ENCODE measurements at places on chromosomes 13 and 19.

DNA sequence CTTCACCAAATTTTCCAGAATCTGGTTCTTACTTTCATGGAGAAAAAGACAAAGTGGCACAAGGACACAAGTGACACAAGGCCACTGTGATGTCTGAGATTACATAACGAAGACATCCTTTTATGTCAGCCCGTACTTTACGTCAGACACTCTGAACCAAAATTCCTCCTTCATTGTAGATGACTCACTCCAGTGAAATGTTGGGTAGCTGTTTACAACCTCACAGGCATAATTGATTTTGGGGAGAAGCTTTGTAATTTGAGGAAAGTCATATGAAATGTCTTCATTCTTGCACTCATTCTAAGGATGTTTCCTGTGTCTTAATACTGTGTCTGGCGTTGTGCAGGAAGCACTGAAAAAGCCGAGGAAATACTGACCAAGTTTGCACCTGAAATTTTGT is 20.0 kb upstream of the LGALS14 start:
- H3K4me3 ChIP-seq: no peak overlapping the region
- H3K27ac ChIP-seq: no peak overlapping the region
- no peaks in the 10 kb centered on the region for H3K27me3 ChIP-seq

GRCh38 chr13:50283017-50283416 is 267.8 kb downstream of the KCNRG start:
- no peaks in the 10 kb centered on the region for H3K36me3 ChIP-seq
- no peaks in the 10 kb centered on the region for H3K27me3 ChIP-seq
- no peak overlapping the region for H3K4me3 ChIP-seq
- H3K27ac ChIP-seq: no peak overlapping the region

- H3K27ac ChIP-seq: no peak overlapping the region
- peaks cover 8% of the 10 kb centered on the region for H3K27me3 ChIP-seq
- no peak overlapping the region for H3K4me3 ChIP-seq
- DNase-seq: peak; percentile 68
- peaks cover 3% of the 10 kb centered on the region for H3K4me1 ChIP-seq
- H3K36me3 ChIP-seq: no peaks in the 10 kb centered on the region
Measured at GRCh38 chr19:48510421-48511268, 990 bp downstream of the LMTK3 start.

DNA sequence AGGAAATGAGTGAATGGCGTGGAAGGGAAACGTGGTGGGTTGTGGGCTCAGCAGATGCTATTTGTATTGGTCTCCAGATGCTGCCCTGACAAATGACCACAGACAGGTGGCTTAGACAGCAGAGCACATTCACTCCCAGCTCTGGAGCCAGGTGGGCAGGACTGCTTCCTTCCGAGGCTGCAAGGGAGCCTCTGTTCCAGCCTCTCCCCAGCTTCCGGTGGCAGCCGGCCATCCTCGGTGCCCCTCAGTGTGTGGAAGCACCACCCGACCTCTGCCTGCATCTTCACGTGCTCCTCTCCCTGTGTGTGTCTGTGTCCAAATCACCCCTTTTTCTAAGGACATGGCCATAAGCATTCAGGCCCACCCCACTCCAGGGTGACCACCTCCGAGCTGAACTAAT is 105.1 kb downstream of the SOX1 start:
- H3K4me1 ChIP-seq: no peaks in the 10 kb centered on the region
- DNase-seq: no peak
- no peaks in the 10 kb centered on the region for H3K27me3 ChIP-seq
- H3K4me3 ChIP-seq: no peak overlapping the region
- H3K36me3 ChIP-seq: no peaks in the 10 kb centered on the region

GRCh38 chr13:46097663-46098062 is 7.2 kb downstream of the CPB2 start:
- no peaks in the 10 kb centered on the region for H3K36me3 ChIP-seq
- no peak overlapping the region for H3K27ac ChIP-seq
- H3K4me1 ChIP-seq: no peaks in the 10 kb centered on the region
- no peak for DNase-seq
- no peaks in the 10 kb centered on the region for H3K27me3 ChIP-seq

DNA sequence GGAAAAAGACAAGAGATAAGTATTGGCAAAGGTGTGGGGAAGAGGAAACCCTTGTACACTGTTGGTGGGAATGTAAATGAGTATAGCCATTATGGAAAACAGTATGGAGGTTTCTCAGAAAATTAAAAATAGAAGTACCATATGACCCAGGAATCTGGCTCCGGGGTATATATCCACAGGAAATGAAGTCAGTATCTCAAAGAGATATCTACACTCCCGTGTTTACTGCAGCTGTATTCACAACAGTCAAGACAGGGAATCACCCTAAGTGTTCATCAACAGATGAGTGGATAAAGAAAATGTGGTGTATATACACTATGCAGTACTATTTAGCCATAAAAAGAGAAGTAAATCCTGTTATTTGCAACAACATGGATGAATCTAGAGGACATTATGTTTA is 13.5 kb downstream of the KCTD12 start:
- no peaks in the 10 kb centered on the region for H3K4me1 ChIP-seq
- no peak overlapping the region for H3K27ac ChIP-seq

DNA sequence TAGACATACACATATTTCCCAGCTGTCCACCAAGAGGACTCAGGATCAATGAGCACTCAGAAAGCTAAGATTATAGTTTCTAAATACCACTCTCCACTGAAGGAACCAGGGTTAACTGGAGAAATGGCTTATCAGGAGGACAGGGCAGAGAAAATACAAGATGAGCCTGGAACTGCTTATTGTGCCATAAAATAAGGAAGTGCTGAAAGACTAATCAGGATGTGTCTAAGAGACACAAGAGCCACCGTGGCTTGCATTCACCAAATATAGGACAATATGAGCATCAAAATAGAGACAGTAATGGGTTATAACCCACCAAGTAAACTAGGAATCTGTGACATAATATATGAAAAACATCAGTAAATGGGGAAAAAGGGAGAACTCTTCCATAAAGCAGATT is 32.8 kb downstream of the KLF12 start:
- H3K4me1 ChIP-seq: no peaks in the 10 kb centered on the region
- no peak overlapping the region for H3K4me3 ChIP-seq
- H3K27me3 ChIP-seq: no peaks in the 10 kb centered on the region
- H3K36me3 ChIP-seq: no peaks in the 10 kb centered on the region
- no peak overlapping the region for H3K27ac ChIP-seq

- no peak overlapping the region for H3K4me3 ChIP-seq
- no peaks in the 10 kb centered on the region for H3K27me3 ChIP-seq
- H3K36me3 ChIP-seq: no peaks in the 10 kb centered on the region
- DNase-seq: no peak
Measured at GRCh38 chr19:6868351-6868750, 19.0 kb upstream of the ADGRE1 start.

DNA sequence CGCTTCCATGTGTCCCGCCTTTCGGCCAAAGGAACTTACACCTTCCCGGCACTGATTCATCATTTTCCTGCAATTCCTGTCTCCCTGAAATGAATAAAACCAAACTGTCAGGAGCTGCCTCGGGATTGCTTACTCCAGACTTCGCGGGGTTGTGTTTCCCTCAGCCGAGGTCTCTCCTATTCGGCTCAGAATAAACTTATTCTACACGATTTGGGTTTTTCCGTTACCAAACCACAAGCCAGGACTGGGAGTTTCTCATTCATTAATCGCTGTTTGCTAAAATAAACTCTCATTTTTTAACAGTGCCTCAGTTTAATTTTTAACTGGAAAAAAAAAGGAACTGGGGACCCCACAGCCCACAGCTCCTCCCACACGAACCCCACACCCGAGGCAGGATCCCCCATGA is 667 bp downstream of the ZNF878 start:
- no peaks in the 10 kb centered on the region for H3K27me3 ChIP-seq
- H3K36me3 ChIP-seq: no peaks in the 10 kb centered on the region
- peaks cover 12% of the 10 kb centered on the region for H3K4me1 ChIP-seq
- peak; percentile 59 for DNase-seq

DNA sequence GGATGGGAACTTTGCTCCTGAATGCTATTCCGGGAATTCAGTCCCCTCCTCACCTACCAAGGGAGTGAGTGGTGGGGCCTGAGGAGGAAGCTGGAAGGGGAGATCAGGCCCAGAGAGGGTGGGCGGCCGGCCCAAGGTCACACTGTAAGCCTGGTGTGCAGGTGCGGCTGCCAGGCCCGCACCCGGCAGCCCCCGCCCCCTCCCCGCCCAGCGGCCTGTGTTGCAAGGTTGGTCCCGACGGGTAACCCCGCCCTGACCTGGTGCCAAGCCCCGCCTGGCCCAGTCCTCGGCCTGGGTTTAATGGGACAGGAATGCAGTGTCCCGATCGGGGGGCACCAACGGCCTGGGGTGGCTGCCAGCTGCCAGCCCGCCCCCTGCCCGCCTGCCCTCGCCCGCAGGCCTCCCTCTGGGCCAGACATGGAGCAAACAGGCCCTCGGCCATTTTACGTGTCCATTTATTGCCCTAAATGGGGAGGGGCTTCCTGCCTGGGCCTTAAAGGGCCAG is 5.5 kb downstream of the ZBTB7A start:
- no peaks in the 10 kb centered on the region for H3K27me3 ChIP-seq
- H3K36me3 ChIP-seq: peaks cover 22% of the 10 kb centered on the region
- no peak for DNase-seq
- no peak overlapping the region for H3K4me3 ChIP-seq
- H3K27ac ChIP-seq: peak overlapping the region; percentile 28
- H3K4me1 ChIP-seq: peaks cover 60% of the 10 kb centered on the region

- H3K4me3 ChIP-seq: no peak overlapping the region
- no peak for DNase-seq
- H3K36me3 ChIP-seq: peaks cover 10% of the 10 kb centered on the region
- H3K27me3 ChIP-seq: no peaks in the 10 kb centered on the region
- H3K4me1 ChIP-seq: peaks cover 35% of the 10 kb centered on the region
Measured at GRCh38 chr13:98478189-98479129, 98.4 kb downstream of the STK24 start.

- H3K36me3 ChIP-seq: no peaks in the 10 kb centered on the region
- H3K4me1 ChIP-seq: no peaks in the 10 kb centered on the region
- no peak for DNase-seq
- H3K27me3 ChIP-seq: no peaks in the 10 kb centered on the region
- no peak overlapping the region for H3K27ac ChIP-seq
Measured at GRCh38 chr13:77579959-77580358, 44.5 kb downstream of the SCEL start.

DNA sequence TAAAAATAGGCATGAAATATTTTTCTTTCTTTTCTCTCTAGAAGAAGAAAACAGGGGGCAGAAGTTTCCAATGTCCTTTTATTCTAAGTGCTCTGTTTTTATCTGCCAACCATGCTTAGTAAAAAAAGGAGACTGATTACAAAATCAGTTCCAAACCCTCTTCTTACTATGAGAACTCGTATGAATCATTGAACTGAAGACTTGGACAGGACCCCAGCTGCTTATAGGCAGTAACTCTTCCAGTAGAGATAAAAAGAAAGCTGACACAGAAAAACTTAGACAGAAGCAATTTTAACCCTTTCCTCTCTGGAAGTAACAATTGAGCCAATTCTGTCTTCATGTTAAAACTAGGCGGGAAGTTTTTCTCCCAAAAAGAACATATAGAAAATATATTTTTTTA is 24.5 kb upstream of the FREM2 start:
- no peak overlapping the region for H3K4me3 ChIP-seq
- DNase-seq: no peak
- no peak overlapping the region for H3K27ac ChIP-seq
- no peaks in the 10 kb centered on the region for H3K4me1 ChIP-seq

DNA sequence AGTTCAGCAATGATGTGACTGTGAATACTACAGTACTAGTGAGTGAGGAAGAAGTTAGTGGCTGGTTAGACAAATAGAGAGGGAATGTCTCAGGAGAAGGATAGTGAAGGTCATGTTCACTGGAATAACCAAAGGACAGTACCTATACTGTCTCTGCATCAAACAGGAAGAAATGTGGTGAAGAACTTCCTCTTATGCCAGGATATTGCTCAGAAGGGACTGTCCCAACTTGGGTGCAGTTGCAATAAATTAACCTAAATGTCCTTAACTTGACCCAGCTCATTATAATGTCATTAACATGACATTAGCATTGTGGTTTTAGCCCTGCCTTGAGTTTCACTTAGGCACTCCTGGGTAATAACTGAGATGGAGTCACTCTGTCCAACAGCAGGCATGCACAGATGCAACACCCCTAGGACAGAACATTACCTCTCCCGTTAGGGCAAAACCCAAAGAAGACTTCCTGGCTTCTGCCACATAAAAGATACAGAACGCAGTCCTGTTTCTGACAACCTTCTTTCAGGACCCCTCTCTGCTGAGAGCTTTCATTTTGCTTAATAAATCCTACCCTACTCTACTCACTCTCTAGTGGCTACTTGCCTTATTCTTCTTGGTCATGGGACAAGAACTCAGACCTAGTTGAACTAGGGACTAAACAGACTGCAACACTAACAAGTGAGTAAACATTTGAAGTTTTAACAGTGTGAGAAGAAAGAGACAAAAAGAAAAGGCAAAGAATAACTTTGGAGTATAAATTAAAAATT is 1591.6 kb upstream of the MIR17HG start:
- H3K27ac ChIP-seq: no peak overlapping the region
- H3K4me1 ChIP-seq: no peaks in the 10 kb centered on the region
- no peaks in the 10 kb centered on the region for H3K27me3 ChIP-seq
- H3K36me3 ChIP-seq: no peaks in the 10 kb centered on the region
- H3K4me3 ChIP-seq: no peak overlapping the region

- H3K27me3 ChIP-seq: no peaks in the 10 kb centered on the region
- DNase-seq: peak; percentile 92
- no peaks in the 10 kb centered on the region for H3K4me1 ChIP-seq
- no peak overlapping the region for H3K27ac ChIP-seq
- peaks cover 24% of the 10 kb centered on the region for H3K36me3 ChIP-seq
Measured at GRCh38 chr19:14449321-14449720, 16.2 kb downstream of the PKN1 start.

DNA sequence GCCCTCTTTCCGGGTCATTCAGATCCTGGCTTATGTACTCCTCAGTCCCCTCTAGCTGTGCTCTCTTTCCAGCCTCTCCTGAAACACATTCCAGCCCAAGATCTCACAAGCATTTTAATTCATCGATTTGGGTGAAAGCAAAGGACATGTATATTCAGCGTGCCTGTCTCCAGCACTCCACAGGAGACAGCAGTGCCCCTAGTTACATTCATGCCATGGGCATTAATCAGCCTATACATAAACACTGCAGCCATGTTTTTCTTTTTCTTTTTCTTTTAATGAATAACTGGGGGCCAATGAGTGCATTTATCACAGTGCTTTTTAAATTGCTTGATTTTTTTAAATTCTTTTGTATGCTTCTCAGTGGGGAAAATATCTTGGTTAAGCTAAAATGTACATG is 199.1 kb downstream of the DCT start:
- no peak overlapping the region for H3K4me3 ChIP-seq
- no peaks in the 10 kb centered on the region for H3K36me3 ChIP-seq
- no peak for DNase-seq
- H3K27me3 ChIP-seq: no peaks in the 10 kb centered on the region
- H3K27ac ChIP-seq: no peak overlapping the region
- no peaks in the 10 kb centered on the region for H3K4me1 ChIP-seq

DNA sequence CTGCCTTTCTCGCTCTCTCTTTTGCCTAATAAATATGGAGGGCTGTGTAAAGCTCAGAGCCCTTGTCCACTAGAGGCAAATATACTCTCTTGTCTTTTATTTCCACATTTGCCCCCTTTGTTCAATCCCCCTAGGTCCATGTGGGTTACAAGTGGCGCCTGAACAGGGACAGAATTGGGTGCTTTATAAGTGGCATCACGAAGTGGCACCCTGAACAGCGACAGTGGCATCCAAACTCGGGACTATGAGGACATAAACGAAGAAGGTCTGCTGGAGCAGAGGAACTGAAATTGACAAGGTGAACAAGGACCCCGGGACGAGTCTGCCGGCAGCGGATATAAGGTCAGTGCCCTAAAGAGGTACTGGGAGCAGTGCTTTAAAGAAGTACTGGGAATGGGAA is 4.3 kb upstream of the ZNF610 start:
- no peak overlapping the region for H3K4me3 ChIP-seq
- H3K36me3 ChIP-seq: peaks cover 2% of the 10 kb centered on the region
- DNase-seq: no peak
- H3K27ac ChIP-seq: no peak overlapping the region
- H3K27me3 ChIP-seq: no peaks in the 10 kb centered on the region

Measured in trophoblast cell (in vitro differentiated cells and primary cell).